ENCODE measurements at places on chromosomes 7 and 10. TPM values are rescaled to one million over a fixed set of nuclear protein-coding genes. Genes with fewer than 3 reads are reported as not detected.

GRCh38 chr10:93856349-93857145 is 37.2 kb upstream of the SLC35G1 start:
- no peaks in the 10 kb centered on the region for H3K4me1 ChIP-seq
- no peak for DNase-seq
- H3K27ac ChIP-seq, result no peak overlapping the region
- no peak overlapping the region for H3K4me3 ChIP-seq

GRCh38 chr10:104170610-104171254 is 48.8 kb downstream of the SFR1 start:
- H3K4me1 ChIP-seq, result no peaks in the 10 kb centered on the region
- H3K27ac ChIP-seq, result no peak overlapping the region
- no peaks in the 10 kb centered on the region for H3K27me3 ChIP-seq
- no peak for DNase-seq
- no peaks in the 10 kb centered on the region for H3K36me3 ChIP-seq
- H3K4me3 ChIP-seq, result no peak overlapping the region

DNA sequence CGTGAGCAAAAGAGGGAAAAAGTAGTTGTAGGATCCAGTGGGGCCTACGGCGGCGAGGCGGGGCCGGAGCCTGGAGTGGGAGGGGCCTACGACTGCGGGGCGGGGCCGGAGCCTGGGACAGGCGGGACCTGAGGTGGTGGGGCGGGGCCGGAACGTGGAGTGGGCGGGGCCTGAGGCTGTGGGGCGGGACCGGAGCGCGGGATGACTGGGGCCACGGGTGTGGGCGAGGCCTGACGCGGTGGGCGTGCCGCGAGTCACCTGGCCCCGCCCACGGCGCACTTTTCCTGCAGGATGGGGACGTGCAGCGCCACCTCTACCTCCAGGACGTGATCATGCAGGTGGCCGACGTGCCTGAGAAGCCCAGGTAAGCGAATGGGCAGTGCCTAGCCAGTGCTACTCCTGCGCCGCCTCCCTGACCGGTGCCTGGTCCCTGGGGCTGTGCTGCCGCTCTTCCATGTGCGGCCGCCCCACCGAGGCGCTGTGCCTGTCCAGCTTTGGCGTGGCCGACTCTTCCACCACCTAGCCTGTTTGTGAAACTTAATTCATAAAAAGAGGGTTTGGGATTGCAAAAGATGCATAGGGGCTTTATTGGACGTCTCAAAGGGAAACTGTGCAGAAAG is 496 bp downstream of the ZNF511 start:
- no peaks in the 10 kb centered on the region for H3K27me3 ChIP-seq
- no peaks in the 10 kb centered on the region for H3K4me1 ChIP-seq
- DNase-seq, result peak; percentile 99
- no peak overlapping the region for H3K27ac ChIP-seq

GRCh38 chr10:11227103-11227502 is 209.4 kb downstream of the CELF2 start:
- DNase-seq, result no peak
- H3K27ac ChIP-seq, result no peak overlapping the region
- no peaks in the 10 kb centered on the region for H3K27me3 ChIP-seq
- H3K36me3 ChIP-seq, result no peaks in the 10 kb centered on the region
- no peak overlapping the region for H3K4me3 ChIP-seq
- no peaks in the 10 kb centered on the region for H3K4me1 ChIP-seq

DNA sequence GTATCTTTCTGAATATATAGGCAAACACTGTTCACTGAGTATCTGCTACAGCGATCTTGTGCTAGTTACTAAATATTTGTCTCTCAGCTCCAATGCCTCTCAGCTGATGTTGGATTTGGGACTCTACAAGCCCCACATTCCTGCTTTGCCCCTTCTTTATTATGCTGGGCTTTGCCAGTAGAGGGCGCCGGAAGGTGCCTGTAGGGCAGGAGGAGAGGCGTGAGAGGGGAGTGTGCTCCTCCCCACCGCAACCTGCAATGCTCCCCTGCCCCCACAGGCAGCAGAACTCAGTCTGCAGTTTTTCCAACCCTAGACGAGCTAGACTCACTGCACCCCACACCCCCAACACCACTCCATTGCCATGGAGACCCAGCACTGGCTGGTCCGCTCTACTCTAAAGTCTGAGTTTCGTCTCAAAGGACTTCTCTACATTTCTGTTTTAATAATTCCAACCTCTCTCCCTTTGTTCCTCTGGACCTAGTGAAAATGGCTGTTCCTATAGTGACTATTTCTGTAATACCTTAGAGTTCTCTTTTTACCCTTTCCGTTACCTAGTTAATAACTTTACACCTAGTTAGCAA is 337.6 kb downstream of the CCSER2 start:
- no peak overlapping the region for H3K4me3 ChIP-seq
- H3K27ac ChIP-seq, result no peak overlapping the region
- no peaks in the 10 kb centered on the region for H3K36me3 ChIP-seq
- no peaks in the 10 kb centered on the region for H3K27me3 ChIP-seq
- no peaks in the 10 kb centered on the region for H3K4me1 ChIP-seq
- no peak for DNase-seq

IDI2 gene
- total RNA-seq, result not detected

UPK3BL1 gene
- total RNA-seq, result 28.4 TPM

DNA sequence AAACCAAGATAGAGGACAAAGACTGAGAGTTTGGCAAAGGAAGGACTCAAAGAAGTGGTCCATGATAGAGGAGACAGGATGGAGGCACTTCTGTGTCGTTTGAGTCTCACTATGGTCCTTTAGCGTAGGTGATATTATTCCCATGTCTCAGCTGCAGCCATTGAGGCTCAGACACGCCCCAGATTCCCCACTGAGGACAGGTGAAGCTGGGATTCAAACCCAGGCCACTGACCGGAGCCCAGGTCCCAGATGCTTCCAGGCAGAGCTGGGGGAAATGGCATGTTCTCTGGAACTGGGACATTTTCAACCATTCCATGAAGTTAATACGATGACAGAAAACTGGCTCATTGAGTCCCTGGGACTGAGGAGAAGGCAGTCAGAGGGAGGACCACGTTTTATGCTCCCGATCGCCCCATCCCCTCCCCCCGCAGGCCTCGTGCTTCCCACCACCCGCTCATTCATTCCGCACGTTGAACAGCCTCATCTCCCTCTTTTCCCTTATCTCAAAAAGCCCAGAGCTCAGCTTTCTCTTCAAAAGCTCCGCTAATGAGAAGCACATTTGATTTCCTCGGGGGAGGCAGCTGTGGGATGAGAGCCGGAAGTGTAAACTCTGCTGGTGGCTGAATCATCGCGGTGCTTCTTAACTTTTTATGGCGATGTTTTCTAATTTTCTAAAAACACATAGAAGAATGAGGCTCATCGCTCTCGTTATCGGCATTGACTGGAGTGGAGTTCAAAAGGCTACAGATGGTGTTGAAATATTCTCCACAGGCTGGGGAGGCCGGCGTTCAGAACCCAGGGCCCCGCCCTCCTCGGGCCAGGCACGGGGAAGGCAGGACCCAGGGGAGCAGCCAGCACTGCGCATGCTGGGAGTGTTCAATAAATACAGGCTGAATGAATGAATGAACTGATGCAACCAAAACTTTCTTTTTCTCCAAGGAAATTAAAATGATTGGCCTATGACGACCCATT is 64.0 kb downstream of the OAT start:
- no peak overlapping the region for H3K4me3 ChIP-seq
- DNase-seq, result peak; percentile 74
- H3K4me1 ChIP-seq, result no peaks in the 10 kb centered on the region
- H3K27me3 ChIP-seq, result no peaks in the 10 kb centered on the region
- no peaks in the 10 kb centered on the region for H3K36me3 ChIP-seq
- no peak overlapping the region for H3K27ac ChIP-seq

PPP1R17 gene
- total RNA-seq, result not detected

GRCh38 chr10:133364645-133365431 is 7.0 kb upstream of the FUOM start:
- peaks cover 10% of the 10 kb centered on the region for H3K36me3 ChIP-seq
- DNase-seq, result no peak
- no peak overlapping the region for H3K27ac ChIP-seq
- no peak overlapping the region for H3K4me3 ChIP-seq
- no peaks in the 10 kb centered on the region for H3K27me3 ChIP-seq
- H3K4me1 ChIP-seq, result no peaks in the 10 kb centered on the region
